ENCODE measurements at places on chromosomes 2 and 18. TPM values are rescaled to one million over a fixed set of nuclear protein-coding genes. Genes with fewer than 3 reads are reported as not detected.

The INO80C gene
- total RNA-seq = 25.5 TPM

The TDRD15 gene
- total RNA-seq = not detected

The ATAD2B gene
- 53.2 TPM for total RNA-seq

The HOXD12 gene
- not detected for total RNA-seq

The CD226 gene
- 65.1 TPM for total RNA-seq

The DTNA gene
- not detected for total RNA-seq

The FIGN gene
- total RNA-seq = not detected

The EML6 gene
- 0.59 TPM for total RNA-seq

DNA sequence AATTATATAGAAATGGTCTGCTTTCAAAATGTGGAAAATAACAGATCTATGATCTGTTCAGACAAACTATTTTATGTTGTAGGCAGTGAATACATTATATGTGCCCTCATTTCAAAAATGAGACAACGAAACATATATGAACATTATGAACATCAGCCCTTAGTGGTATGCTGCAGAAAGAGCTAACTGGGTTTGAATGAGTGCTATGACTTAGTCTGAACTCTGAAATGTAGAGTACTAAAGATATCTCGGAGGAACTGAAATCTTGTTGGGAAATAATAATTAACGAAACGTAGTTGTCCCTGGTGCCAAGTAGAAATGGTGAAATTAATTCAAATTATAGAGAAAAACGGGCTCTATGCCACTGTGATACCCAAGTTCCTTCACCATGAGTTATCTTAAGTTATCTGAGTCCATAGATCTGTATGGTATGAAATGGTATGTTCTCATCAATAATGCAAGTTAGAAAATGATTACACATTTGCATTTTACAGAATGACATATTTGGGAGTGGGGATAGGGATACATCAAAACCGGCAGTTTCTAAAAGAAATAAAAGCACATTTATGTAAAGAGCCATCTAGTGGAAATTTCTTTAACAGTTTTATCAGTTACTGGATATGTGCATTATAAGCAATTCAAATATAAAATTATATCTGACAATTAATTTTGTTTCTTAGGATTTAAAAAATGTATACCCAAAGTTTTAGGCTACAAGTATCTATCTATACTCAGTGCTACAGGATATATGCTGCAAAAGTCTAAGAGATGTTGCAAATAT, 26.7 kb downstream of the STARD6 start:
- H3K27ac ChIP-seq = no peak overlapping the region
- DNase-seq = no peak
- no peak overlapping the region for H3K4me3 ChIP-seq
- H3K36me3 ChIP-seq = no peaks in the 10 kb centered on the region
- no peaks in the 10 kb centered on the region for H3K4me1 ChIP-seq

DNA sequence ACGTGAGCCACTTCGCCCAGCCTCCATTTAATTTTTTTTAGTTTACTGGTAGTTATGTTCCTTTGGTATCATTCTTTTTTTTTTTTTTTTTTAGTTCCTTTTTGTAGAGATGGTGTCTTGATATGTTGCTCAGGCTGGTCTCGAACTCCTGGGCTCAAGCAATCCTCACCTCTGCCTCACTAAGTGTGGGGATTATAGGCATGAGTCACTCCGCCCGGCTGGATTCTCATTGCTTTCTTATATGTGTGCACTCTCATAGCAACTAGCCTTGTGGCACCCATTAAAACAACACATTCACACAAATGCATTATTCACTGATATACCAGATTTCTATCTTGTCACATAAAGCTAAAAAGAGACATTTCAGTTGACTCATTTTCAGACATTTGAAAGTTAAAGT, 4.2 kb downstream of the TTC27 start:
- H3K36me3 ChIP-seq = peaks cover 47% of the 10 kb centered on the region
- H3K4me1 ChIP-seq = peaks cover 11% of the 10 kb centered on the region
- no peaks in the 10 kb centered on the region for H3K27me3 ChIP-seq
- H3K27ac ChIP-seq = no peak overlapping the region
- no peak overlapping the region for H3K4me3 ChIP-seq

- H3K27ac ChIP-seq = no peak overlapping the region
- H3K27me3 ChIP-seq = no peaks in the 10 kb centered on the region
- no peak for DNase-seq
- no peak overlapping the region for H3K4me3 ChIP-seq
- H3K4me1 ChIP-seq = no peaks in the 10 kb centered on the region
Measured at GRCh38 chr2:240520974-240521350, 36.8 kb downstream of the ANKMY1 start.

DNA sequence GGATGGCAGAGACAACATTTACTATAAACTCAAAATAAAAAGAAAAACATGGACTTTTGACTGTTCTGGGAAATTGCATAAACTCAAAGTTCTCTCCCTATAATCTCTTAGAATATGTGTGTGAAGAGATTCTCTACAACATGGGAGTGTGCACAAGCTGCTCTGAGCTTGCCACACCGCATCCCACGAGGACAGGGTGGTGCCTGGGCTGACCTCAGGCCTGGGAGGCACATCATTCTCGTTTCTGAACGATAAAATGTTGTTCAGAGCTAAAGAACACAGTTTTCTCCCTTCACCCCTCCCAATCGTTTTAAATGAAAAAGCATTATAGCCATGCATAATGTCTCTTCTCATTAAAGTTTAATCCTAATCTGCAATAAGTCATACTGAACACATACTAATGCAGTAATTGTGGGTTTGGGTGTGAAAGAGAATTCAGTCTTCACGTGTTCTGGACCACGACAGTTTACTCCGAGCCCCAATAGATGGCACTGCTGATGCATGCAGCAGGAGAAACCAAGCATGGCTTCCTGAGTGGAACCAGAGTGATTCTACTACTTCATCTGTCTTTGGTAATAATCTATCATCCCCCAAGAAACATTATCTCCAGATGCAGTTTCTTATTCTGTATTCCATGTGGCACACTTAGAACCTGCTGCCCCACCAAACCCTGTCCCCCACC, 46.9 kb upstream of the LAMA1 start:
- no peaks in the 10 kb centered on the region for H3K36me3 ChIP-seq
- DNase-seq = no peak
- no peaks in the 10 kb centered on the region for H3K27me3 ChIP-seq
- H3K4me3 ChIP-seq = no peak overlapping the region
- H3K27ac ChIP-seq = no peak overlapping the region

- no peak overlapping the region for H3K27ac ChIP-seq
- H3K27me3 ChIP-seq = no peaks in the 10 kb centered on the region
- no peaks in the 10 kb centered on the region for H3K36me3 ChIP-seq
- no peaks in the 10 kb centered on the region for H3K4me1 ChIP-seq
- no peak for DNase-seq
Measured at GRCh38 chr2:40049781-40050180, 270.7 kb upstream of the THUMPD2 start.

- no peak overlapping the region for H3K27ac ChIP-seq
- DNase-seq = no peak
- no peaks in the 10 kb centered on the region for H3K36me3 ChIP-seq
- H3K4me1 ChIP-seq = no peaks in the 10 kb centered on the region
- H3K4me3 ChIP-seq = no peak overlapping the region
- H3K27me3 ChIP-seq = peaks cover 14% of the 10 kb centered on the region
Measured at GRCh38 chr2:11716689-11717321, 29.6 kb upstream of the LPIN1 start.

GRCh38 chr2:52572469-52572894, 1195.1 kb upstream of the CHAC2 start:
- no peak for DNase-seq
- no peaks in the 10 kb centered on the region for H3K36me3 ChIP-seq
- no peaks in the 10 kb centered on the region for H3K27me3 ChIP-seq
- H3K27ac ChIP-seq = no peak overlapping the region

DNA sequence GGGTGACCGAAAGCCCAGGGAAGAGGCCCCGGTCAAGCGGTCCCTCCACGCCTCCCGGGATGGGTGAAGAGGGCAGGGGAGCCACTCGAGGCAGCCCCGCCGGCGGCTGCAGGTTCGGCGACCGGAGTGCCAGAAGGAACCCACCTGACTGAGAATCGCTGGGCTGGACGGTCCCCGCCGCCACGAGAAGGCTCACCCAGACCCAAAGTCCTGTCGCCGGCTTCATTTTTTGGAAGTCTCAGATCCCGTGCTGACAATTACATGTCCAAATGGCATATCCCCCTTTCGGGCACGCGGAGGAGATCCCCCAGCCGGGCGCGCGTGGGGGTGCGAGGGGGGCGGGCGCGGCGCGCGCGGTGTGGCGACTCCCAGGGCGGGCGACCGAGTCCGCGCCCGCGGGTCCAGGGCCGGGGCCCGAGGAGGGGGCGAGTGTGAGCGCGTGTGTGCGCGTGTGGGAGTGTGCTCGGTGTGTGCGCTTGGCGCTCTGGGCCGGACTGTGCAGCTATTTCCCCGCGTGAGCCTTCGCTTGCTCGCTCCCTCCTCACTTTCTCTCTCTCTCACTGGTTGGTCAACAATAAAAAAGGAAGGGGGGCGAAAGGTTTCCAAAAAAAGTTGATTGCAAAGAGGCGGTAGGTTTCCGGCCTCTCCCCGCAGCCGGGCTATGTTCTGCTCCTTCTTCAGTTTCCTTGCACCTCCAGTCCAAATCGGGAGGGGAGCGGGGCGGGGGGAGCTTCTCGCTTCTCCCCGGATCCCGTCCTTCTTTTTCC, at the start of gene ERBB4:
Gene ERBB4, minus strand, starts transcription at position 498 of the 767 bp plus-strand sequence. Its CDS starts 272 bp downstream, at position 226.
- no peak within 1 kb of the TSS for H3K27ac ChIP-seq
- no peak within 1 kb of the TSS for H3K4me3 ChIP-seq
- peaks cover 20% of the 10 kb centered on the region for H3K27me3 ChIP-seq
- H3K4me1 ChIP-seq = peaks cover 4% of the 10 kb centered on the region

GRCh38 chr2:83364264-83364663, 1094.8 kb downstream of the SUCLG1 start:
- H3K27me3 ChIP-seq = no peaks in the 10 kb centered on the region
- H3K36me3 ChIP-seq = no peaks in the 10 kb centered on the region
- no peak overlapping the region for H3K4me3 ChIP-seq

- no peaks in the 10 kb centered on the region for H3K36me3 ChIP-seq
- H3K4me3 ChIP-seq = no peak overlapping the region
- H3K27me3 ChIP-seq = no peaks in the 10 kb centered on the region
- no peak overlapping the region for H3K27ac ChIP-seq
- no peak for DNase-seq
- H3K4me1 ChIP-seq = no peaks in the 10 kb centered on the region
Measured at GRCh38 chr2:73468376-73468775, 82.7 kb downstream of the ALMS1 start.

DNA sequence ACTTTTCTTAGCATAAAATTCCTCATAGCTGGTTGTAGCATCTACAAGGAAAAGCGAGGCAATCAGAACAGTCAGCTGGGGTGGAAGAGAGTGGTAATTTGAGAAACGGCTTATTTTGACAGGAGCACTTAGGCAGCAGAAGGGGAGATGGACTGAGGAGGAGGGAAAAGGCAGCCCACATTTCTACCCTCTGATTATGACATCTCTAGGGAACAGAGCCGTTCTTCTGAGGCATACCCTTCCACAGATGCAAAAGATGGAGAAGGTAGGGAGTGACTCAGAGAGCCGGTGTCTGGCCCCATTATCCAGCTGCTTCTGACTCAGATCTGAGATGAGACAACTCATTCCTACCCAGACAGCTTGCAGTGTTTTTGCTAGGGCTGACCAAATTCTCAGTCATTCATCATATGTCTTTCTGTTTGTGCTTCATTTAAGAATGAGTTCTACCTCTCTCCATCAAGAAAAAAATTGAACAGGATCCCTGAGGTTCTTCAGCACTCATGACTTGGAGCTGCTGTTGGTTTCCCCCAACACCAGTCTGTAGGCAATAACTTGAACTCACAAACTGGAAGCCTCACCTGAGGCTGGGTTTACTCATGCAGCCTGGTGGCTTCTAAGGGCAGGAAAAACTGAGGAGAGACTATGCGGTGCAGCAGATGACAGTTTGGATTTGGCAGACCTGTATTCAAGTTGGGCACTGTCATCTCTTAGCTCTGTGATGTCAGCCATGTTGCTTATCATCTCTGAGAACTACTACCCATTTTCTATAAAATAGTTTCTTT, 15.9 kb upstream of the SEC11C start:
- H3K36me3 ChIP-seq = no peaks in the 10 kb centered on the region
- H3K4me1 ChIP-seq = no peaks in the 10 kb centered on the region
- no peak for DNase-seq
- peaks cover 3% of the 10 kb centered on the region for H3K27me3 ChIP-seq
- no peak overlapping the region for H3K27ac ChIP-seq
- no peak overlapping the region for H3K4me3 ChIP-seq

GRCh38 chr18:31596081-31596872, 4.6 kb downstream of the TTR start:
- no peak overlapping the region for H3K4me3 ChIP-seq
- H3K27me3 ChIP-seq = no peaks in the 10 kb centered on the region
- H3K36me3 ChIP-seq = no peaks in the 10 kb centered on the region
- no peaks in the 10 kb centered on the region for H3K4me1 ChIP-seq

DNA sequence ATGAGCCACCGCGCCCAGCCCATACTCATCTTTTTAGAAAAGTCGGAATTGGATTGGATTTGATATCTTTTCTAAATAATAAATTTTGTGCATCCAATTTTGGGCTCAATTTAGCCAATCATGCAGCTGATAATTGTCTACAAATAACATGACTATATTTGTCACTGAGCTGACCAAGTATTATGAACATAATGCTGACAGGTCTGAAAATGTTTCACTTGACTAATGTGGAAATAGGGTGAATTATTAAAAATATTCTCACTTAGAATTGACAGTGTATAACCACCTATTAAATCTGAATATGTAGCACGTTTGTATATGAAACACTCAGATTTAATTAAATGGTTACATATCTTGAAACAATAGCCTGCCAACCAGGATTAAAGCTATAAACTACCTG, 657.2 kb upstream of the FSHR start:
- no peak overlapping the region for H3K4me3 ChIP-seq
- no peak for DNase-seq
- H3K27me3 ChIP-seq = no peaks in the 10 kb centered on the region
- no peaks in the 10 kb centered on the region for H3K4me1 ChIP-seq
- no peak overlapping the region for H3K27ac ChIP-seq
- H3K36me3 ChIP-seq = no peaks in the 10 kb centered on the region

- no peak overlapping the region for H3K4me3 ChIP-seq
- no peaks in the 10 kb centered on the region for H3K27me3 ChIP-seq
- H3K4me1 ChIP-seq = no peaks in the 10 kb centered on the region
Measured at GRCh38 chr18:9577361-9577760, 37.0 kb downstream of the PPP4R1 start.

GRCh38 chr18:22882084-22882483, 51.0 kb upstream of the RBBP8 start:
- peaks cover 2% of the 10 kb centered on the region for H3K27me3 ChIP-seq
- no peak overlapping the region for H3K4me3 ChIP-seq
- no peak for DNase-seq
- no peaks in the 10 kb centered on the region for H3K36me3 ChIP-seq
- H3K4me1 ChIP-seq = no peaks in the 10 kb centered on the region

DNA sequence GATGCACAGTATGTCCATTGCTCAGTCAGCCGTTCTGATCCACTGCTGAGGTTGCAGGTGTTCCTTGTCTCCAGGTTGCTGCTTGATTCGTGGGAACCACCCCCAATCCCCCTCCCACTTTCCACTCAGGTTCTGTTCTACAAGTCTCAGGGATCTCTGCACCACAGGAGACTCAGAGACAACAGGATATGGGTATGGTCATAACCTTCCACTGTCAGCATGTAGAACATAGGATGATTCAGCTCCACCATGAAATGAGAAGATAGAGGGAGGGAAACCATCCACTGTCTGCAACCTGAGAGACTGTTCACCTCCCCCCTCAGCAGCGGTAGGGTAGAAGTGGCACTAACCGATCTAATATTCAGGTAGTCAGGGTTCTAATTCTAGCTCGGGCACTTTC, 19.0 kb upstream of the KLF7 start:
- H3K4me1 ChIP-seq = no peaks in the 10 kb centered on the region
- peaks cover 3% of the 10 kb centered on the region for H3K27me3 ChIP-seq
- DNase-seq = no peak
- no peaks in the 10 kb centered on the region for H3K36me3 ChIP-seq
